Mucosa of gallbladder (tissue), 1 donor: ENCODE measurements at places on chromosomes 7 and 10. TPM values are rescaled to one million over a fixed set of nuclear protein-coding genes. Genes with fewer than 3 reads are reported as not detected.

The TRIM50 gene
- 1.3 TPM for total RNA-seq

The TMEM236 gene
- total RNA-seq: 0.46 TPM

The AKR1C8 gene
- not detected for total RNA-seq

The LIPA gene
- total RNA-seq: 62.0 TPM

The FXYD4 gene
- 1.6 TPM for total RNA-seq

The COL13A1 gene
- total RNA-seq: 2.5 TPM

The NUTM2B gene
- 2.4 TPM for total RNA-seq

The MEIG1 gene
- total RNA-seq: not detected

The PDE6C gene
- not detected for total RNA-seq

GRCh38 chr7:123494193-123494796 is 40.1 kb downstream of the IQUB start:
- DNase-seq: peak; percentile 23

- DNase-seq: no peak
Observed at GRCh38 chr7:144584726-144585125, 181.2 kb upstream of the NOBOX start.

- no peak for DNase-seq
Observed at GRCh38 chr7:148807436-148807835, 76.7 kb downstream of the EZH2 start.

- no peak for DNase-seq
Observed at GRCh38 chr10:12098966-12099365, 30.2 kb downstream of the DHTKD1 start.

DNA sequence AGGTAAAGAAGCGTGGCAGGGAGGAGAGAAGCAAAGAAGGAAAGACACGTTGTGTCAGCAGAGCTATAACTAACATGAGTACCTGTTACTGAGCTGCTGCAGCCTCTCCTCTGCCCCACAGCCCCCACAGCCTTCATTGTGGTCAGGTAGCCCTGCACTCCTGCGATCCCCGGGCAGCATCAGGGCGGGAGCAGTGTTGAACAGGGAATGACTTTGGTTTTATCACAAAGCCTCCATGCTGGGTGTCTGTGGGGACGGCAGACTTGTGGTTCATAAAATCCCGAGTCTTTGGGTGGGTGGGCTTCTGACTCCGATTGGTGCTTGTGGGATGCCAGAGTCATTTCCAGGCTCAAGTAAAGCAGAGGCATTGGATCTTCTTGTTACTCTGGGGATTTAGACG is 14.8 kb upstream of the PRKAG2 start:
- no peak for DNase-seq

DNA sequence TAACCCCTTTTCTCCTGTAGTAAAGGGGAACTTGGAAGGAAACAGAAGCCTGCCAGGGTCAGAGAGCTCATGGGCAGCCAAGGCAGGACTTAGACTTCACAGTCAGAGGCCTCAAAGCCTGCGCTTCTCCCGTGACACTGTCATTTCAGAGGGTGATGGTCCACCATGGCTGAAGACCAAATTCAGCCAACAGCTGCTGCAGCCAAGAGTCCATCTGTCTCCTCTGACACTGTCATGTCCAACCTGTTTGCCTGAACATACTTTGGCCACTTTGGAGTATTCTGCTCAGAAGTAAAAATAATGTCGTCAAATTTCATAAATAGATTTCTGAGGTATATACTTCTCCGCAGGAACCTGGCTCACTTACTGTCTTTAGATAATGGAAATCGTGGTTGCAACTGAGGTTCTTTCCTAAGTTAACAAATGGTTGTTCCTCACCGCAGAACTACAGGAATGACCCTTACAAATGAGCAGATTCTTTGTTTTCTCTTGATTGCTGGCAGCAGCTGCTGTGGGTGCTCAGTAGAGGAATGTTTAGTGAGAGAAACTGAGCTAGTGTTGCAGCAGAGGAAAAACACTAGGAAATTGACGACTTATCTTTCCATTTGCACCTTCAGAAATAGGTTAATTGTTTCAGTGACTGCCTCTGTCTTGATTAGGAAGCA is 626.5 kb downstream of the SDK1 start:
- no peak for DNase-seq

DNA sequence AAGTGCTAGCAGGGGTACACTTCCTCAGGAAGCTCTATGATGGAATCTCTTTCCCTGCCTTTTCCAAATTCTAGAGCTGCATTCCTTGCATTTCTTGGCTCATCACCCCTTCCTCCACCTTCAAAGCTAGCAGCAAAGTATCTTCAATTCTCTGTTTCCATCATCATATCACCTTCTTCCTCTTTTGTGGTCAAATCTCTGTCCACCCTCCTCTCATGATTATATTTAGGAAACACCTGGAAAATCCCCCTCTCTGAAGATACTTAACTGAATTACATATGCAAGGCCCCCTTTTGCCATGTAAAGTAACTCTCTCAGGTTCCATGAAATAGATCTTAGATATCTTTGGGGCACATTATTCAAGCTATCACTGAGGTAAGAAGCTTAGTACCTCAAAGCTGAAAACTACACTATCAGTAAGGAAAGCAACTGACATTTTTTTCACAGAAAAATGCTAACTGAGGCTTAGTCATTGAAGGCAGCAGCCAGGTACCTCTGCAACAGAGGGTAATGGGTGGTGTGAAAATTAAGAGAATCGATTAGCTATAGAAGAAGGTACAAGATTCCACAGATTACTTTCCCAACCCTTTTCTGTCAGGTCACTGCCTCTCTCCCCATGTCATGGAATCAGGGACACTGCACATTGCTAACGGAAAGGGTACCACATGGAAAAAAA is 197.3 kb downstream of the MACC1 start:
- no peak for DNase-seq

DNA sequence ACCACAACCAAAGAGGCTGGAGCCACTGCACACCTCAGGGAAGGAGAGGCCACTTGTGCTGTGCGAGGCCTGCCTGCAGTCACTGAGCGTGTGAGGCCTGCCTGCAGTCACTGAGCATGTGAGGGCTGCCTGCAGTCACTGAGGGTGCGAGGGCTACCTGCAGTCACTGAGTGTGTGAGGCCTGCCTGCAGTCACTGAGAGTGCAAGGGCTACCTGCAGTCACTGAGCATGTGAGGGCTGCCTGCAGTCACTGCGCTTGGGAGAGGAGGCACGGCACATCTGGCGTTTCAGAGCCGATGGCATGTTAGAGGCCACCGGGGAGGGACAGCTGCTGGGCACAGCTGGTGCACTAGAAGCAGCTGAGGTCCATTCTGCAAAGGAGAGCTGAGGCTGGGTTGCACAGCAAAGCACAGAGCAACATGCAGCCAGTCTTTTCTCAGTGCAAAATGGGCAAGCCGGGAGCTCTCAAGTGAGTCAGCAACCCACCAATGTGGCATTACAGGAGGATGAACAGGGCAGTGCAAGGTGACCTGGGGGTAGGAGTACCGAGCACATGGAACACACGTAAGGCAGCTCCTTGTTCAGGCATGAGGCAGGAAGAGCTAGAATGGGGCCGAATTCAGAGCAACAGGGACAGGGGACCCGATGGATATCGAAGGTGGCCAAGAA is 540.1 kb downstream of the PTPRN2 start:
- no peak for DNase-seq

DNA sequence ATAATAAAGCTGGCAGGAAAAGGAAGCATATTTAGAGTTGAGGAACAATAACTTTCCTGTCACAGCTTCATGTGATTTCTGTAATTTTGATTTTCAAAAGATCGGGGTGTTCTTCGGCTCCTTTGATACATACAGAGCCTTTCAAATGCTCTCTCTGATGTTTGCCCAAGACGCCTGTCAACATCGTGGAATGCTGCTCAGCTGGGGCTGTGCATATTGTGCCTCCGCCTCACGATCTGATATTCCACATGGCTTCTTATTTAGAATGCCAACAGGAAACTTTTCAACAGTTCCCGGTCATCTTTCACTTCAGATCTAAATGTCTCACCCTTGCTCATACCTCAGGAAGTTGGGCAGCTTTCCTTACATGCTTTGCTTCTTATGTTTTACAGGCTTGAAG is 7.3 kb downstream of the NPY start:
- DNase-seq: no peak

GRCh38 chr10:118118716-118119115 is 72.0 kb upstream of the RAB11FIP2 start:
- no peak for DNase-seq

- DNase-seq: no peak
Observed at GRCh38 chr10:38159004-38159403, 64.9 kb downstream of the ZNF37A start.

DNA sequence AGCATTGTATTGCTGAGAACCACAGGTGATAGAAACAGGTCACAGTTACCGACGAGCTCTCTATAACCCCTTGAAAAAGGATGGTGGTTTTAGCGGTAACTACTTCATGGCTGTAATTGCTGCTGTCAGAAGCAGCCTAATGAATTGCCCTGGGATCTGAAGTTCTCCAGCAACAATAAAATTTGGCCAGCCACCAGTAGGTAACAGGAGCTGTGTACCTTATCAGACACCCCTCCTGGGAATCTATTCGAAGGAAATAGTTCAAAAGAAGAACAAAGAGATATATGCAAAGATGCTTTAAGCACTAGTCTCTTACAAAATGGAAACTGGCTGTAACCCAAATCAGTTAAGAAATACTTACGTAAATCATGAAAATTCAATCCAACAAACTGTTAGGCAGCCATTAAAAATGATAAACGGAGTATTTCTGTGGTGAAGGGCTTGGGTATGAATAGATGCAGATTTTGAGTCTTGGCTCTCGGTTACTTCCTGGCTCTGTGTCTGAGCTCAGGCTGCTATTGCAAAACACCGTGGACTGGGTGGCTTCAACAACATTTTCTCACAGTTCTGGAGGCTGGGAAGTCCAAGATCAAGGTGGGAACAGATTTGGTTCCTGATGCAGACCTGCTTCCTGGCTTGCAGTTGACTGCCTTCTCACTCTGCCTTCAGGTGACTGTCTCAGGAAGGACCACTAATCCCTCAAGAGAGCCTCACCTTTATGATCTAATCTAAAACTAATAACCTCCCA is 1.6 kb downstream of the MSRB2 start:
- peak; percentile 21 for DNase-seq

DNA sequence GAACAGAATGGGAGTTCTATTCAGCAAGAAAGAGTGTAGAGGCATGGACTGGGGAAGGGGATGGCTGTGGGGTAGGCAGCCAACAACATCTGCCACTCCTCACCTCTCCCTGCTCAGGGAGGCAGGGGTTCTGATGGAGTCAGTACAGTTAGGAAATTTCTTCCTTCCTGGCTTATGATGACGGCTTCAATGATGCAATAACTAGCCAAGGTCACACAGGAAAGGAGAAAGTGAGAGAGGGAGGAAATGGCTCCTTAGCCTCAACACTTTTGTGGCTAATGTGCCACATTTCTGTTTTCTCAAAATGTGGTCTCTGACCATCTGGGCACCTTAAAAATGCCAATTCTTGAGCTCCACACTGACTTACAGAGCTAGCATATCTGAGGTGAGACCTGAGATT is 79.3 kb upstream of the PDZD8 start:
- DNase-seq: no peak

- DNase-seq: no peak
Observed at GRCh38 chr10:100357059-100357858, 10.2 kb downstream of the SCD start.

DNA sequence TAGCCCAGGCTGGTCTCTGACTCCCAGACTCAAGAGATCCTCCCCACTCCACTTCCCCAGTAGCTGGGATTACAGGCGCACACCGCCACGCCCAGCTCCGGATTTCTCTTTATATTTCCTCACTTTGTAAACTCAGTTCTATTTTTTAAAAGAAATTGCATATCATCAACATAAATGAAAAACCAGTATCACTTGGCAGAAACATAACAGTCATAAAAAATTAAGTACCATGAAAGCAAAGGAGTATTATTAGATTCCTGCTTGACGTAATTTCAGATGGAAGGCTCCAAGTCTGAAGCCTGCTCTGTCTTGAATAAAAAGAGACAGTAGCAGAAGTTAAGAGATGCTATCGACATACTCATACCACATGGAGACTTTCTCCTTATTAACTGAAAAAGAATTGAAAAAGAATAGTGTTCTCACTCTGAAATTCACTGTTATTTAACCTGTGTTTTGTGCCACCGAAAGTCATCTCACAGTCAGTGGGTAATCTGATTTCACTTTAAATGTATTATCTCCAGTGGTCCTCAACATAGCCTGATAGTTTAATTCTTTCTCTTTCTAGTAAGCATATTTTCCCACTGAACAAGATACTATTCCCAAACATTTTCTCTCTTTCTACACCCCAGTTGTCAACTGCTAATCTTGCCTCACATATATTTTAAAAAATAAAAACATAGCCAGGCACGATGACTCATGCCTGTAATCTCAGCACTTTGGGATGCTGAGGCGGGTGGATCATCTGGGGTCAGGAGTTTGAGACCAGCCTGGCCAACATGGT is 40.3 kb upstream of the ADRB1 start:
- no peak for DNase-seq

DNA sequence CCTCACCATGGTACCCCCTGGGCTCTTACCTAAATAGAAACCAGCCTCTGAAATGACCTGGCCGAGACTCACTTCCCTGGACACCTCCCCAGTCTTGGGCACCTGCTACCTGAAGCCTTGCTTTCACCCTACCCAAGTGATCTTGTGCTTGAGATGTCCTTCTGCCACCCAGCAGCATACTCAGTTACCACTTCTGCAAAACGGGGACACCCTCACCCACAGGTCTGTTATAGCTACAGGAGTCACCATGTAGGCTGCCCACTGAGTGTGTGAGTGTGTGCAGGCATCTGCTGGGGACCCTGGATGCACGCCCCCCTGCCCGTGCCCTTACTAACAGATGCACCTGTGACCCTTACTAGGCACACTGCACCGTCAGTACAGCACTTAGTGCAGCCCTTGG is 94.8 kb upstream of the PPIF start:
- no peak for DNase-seq

GRCh38 chr10:24995072-24995471 is 20.9 kb downstream of the ENKUR start:
- DNase-seq: no peak

DNA sequence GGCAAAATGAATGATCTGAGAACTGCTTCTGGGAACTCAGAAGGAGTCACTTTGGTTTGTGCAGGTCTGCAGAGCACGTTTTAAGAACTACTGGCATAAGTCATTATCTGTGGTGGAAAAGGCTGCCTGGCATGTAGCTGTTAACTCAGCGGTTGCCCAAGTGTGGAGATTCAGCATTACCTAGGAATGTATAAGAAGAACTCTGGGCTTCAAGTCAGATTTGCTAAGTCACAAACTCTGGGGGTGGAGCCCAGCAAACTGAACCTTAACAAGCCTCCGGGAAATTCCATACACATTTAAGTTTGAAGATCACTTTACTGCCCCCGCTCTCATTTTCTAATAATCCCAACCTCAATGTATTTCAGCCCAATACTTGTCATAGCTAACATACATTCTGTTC is 31.1 kb downstream of the PLXDC2 start:
- no peak for DNase-seq

- DNase-seq: peak; percentile 58
Observed at GRCh38 chr7:157851501-157852067, 514.8 kb downstream of the DNAJB6 start.
